Stimulated activated CD8-positive, alpha-beta memory T cell treated with anti-CD3 and anti-CD28 coated beads, Interleukin-15, amount 100 ng/mL, for 48 hours (primary cell): ENCODE measurements at places on chromosomes 7 and 10.

DNA sequence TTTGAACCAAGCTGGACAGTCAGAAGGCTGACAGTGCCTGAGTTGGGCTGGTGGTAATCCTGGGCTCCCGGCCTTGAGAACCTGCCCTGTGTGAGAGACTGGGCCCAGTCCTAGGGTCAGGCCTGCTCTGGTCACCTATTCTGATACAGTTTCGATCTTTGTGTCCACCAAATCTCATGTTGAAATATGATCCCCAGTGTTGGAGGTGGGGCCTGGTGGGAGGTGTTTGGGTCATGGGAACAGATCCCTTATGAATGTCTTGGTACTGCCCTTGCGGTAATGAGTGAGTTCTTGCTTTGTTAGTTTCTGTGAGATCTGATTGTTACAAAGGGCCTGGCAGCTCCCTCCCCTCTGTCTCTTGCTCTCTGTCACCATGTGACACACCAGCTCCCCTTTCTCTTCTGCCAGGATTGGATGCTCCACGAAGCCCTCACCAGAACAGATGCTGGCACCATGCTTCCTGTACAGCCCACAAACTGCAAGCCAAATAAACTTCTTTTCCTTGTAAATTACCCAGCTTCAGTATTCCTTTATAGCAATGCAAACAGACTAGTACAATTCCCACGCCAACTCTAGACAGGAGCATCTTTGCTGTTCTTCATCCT is 111.8 kb upstream of the ZNF438 start:
- DNase-seq: no peak

DNA sequence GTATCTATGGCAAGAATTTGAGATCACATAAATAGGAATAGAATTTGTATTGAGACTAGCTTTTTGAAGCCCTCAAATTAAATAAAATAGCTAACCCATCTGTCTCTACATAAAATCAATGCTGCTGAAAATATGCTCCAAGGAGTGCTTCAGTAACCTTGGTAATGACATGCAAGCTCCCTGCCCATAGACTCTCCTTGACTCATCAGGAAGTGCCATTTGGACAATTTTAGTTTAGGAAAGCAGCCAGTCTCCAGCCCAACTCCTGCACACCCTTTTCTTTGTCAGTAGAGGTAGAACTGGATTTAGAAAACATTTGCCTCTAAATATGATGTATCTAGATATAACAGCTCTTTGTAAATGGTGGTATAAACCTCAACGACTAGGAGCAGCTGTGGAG is 69.9 kb upstream of the PTPRZ1 start:
- no peak for DNase-seq

DNA sequence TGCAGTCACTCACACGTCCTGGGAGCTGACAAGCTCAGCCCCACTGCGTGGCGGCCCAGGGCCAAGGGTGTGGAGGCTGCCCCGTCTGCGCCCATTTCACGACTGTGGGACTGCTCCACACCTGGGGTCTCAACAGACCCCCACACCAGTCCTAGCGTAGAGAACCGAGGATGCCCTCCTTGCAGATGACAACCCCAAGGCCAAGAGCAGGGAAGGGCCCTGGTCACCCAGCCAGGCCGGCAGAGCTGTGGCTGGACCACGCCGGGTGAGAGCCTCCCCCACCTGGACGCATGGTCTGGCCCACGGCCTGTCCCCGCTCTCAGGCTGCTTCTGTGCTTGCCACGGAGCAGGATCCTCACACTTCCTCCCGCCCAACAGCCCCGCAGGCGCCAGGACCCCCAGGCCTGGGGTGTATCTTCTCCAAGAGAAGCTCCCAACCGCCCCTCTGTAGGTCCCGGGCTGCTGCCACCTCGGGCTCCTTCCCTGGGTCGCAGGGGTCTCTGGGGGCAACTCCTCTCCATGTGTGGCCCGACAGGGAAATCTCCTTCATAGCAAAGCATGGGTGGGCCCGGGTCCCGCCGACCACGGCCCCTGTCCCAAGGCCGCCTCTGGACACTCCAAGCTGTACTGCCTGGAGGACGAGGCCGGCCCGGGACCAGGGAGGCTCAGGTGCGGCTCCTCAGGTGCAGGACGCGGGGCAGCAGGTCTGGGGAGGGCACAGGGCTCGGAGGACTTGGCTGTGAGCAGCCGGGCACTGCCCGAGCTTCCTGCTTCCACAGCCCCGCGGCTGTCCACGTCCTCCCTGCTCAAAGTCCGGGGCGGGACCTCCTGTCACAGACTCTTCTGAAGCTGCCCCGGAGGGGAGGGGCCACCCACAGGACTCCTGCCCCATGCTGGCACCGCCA is 88.8 kb downstream of the FOXL3 start:
- no peak for DNase-seq

GRCh38 chr10:30820261-30820991 is 190.9 kb upstream of the LYZL2 start:
- DNase-seq: no peak

GRCh38 chr7:29243910-29244655 is 49.5 kb downstream of the CHN2 start:
- DNase-seq: peak; percentile 64

- DNase-seq: no peak
These were observed 156.2 kb upstream of the LYZL1 start for GRCh38 chr10:29132551-29133111.

DNA sequence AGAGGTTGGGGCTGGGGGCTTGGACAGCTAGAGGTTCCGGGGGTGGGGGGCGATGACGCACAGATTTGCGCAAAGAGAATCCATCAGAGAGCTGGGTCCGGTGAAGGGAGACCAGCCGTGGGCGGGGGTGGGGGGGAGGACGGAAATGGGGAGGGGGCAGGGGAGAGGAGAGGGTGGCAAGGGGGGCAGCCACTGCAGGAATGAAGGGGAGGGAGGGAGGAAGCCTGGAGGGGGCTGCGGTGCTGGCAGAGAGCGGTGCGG is 1.2 kb upstream of the VGF start:
- DNase-seq: no peak

DNA sequence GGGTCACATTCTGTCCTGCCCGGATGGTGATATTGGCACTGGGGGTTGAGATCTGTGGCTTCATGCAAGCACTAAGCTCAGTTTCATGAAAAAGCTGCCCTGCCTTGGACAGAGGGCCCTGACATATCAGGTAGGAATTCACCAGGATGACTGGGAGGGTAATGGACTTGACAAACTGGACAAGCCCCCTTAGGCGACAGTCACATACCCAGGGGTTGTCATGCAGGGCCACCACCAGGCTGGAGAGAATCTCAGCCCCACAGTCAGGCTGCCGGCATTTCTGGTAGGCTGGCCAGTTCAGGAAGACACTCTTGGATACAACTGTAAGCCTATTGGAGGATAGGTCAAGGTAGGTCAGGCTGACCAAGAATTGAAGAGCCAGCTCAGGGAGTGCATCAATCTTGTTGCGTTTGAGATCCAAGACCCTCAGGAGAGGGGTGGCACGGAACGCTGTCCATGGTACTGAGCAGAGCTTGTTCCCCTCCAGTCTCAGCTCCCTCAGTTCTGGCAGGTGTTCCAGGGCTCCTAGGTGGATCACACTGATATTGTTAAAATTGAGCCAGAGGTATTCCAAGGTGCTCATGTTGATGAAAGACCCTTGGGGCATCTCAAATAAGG is 824 bp downstream of the LRIT2 start:
- no peak for DNase-seq

- DNase-seq: no peak
These were observed 27.3 kb downstream of the SNX10 start for GRCh38 chr7:26318921-26319320.

DNA sequence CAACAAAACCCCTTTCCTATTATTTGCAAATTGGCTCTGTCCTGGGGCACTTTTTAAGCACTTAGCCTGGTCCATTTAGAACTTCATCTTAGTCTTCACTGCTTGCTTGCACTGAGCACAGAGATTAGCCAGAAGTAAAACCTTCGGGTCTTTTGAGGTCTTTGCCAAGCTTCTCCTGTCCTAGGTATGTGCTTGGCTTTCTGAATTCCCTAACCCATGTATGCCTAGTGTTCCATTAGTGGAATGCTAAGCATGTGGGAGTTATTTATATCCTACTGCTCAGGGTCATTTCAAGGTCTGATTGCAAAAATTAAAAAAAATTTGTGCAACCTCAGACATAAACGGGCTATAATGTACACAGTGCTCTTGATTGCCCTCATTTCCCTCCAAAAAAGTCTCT is 18.0 kb downstream of the ZNF37A start:
- no peak for DNase-seq

DNA sequence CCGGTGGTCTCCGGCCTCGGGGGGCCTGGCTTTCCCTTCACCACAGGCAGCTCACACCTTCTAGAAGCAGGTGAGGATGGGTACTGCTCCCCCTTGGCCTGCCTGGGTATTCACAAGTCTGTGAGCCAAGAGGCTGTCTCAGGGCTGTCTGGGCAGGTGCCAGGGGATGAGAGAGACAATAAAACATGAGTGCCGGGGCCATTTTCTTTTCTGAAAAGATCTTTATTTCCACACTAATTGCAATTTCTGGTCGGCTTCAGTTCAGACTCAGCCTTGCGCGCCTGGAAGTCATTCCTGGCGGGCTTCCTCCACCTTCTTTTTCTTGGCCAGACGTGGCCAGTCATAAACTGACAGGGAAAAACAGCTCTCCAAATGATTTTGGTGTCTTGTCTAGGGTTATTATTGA is 171.2 kb downstream of the ARHGAP12 start:
- DNase-seq: no peak

GRCh38 chr7:116843378-116843777 is 19.0 kb upstream of the CAPZA2 start:
- DNase-seq: no peak

DNA sequence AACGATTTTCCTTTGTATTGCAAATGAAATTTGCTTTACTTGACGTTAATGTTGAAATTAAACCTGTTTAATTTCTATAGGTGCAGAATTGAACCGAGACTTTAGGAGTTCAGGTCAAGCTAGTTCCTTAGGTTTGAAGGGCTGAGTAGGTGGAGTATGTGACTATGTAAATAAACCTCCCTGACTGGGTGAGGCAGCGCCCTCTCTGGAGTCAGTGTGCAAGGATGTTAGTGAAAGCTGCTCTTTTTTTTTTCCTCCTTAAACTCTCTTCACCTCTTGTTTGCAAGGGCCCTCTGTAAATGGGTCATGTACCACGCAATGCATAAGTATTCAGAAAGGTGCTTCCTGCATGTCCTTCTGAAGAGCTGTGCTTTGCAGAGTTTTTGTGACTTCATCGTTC is 33.8 kb downstream of the GALNT17 start:
- DNase-seq: no peak

GRCh38 chr7:22821702-22822485 is 755 bp downstream of the TOMM7 start:
- no peak for DNase-seq

- no peak for DNase-seq
These were observed 34.1 kb downstream of the SMC3 start for GRCh38 chr10:110601581-110601980.

DNA sequence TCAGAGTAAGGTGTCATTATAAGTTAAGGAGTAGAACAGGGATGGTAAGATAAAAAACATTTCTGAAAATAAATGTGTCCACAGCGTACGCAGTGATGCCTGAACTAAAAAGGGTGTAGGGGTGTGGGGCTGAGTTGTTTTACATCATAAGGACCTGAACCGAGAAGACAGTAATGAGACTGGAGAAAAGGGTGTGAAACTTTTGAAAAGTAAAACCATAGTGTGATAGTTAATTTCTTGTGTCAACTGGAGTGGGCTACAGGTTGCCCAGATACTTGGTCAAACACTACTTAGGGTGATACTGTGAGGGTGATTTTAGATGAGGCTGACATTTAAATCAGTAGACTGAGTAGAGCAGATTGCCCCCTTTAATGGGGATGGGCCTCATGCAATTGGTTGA is 169.0 kb upstream of the PRPS1L1 start:
- no peak for DNase-seq

- DNase-seq: no peak
These were observed 291.2 kb downstream of the LRMDA start for GRCh38 chr10:75722609-75723008.

- no peak for DNase-seq
These were observed 110.8 kb upstream of the PTN start for GRCh38 chr7:137454246-137454724.

DNA sequence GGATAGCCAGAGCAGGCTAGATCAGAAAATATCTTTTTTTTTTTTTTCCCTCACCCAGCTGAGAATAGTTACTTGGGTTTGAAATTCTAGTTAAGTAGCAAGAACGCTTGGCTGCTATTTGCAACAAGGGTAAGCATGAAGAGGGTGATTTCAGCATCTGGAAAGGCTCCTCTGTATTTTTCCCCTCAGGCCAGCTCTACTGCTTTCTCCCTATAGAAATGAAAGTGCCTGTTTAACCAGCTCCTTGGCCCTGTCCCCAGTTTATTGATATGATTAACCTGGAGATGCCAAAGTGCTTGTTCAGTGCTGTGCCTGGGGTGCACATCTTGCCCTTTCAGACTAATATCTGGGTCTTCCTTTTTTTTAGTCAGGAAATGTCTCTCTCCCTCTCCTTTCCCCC is 37.1 kb downstream of the AP3M1 start:
- DNase-seq: no peak

DNA sequence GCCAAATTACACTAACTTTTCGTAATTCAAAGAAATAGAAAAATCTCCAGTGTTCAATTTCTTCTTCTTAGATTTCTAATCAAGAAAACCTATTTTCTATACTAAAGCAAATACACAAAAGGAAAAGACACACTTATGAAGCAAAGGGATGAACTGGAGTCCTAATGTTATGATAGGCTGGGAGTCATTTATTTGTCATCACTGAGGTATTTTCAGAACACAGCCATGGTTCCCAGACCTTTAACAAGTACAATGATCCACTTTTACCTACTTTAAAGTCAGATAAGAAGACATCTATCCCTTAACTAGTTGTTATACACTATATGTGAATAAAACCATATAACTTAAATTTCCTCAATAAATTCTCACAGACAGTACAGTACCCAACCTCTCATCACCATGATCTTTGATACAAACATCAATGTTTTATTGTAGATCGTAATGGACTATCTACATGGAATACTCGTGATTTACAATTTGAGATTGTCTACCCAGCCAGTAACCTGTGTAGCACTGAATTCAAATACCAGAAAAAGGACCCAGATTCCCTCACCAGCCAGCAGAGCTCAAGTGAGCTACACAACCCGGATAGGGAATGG is 12.5 kb downstream of the ASNS start:
- no peak for DNase-seq

- no peak for DNase-seq
These were observed 1.9 kb downstream of the CLRN3 start for GRCh38 chr10:127890832-127891334.

GRCh38 chr7:128838109-128838779 is 8.0 kb downstream of the FLNC start:
- DNase-seq: no peak

GRCh38 chr7:7321681-7322080 is 139.3 kb downstream of the C1GALT1 start:
- no peak for DNase-seq

DNA sequence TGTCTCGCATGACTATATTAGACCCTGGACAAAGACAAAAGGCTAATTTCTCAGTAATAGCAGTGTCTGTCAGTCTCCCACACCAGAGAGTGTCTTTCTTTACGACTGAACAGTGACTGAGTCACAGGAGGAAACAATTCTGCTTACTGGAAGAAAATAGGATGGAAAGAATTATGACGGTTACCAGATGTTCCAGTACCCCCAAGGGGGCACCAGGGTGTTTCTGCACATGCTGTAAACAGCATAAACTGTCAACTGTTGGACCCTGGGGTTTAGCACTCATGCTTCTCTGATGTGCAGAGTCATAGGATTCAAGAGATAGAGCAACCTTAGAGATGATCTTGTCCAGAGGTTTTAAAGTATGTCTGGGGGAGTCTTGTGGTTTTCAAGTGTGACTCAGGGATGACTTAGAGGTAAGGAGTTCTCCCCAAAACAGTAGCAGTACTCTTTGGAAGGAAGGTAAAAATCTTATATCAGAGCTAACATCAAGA is 291.7 kb downstream of the THSD7A start:
- no peak for DNase-seq
